ENCODE measurements at places on chromosomes 2 and 18.
A peak's percentile ranks its signal among the peaks of the same experiment; 100 is the strongest.

- DNase-seq, result no peak
These were observed 1.3 kb upstream of the SMAD2 start for GRCh38 chr18:47931718-47932103.

DNA sequence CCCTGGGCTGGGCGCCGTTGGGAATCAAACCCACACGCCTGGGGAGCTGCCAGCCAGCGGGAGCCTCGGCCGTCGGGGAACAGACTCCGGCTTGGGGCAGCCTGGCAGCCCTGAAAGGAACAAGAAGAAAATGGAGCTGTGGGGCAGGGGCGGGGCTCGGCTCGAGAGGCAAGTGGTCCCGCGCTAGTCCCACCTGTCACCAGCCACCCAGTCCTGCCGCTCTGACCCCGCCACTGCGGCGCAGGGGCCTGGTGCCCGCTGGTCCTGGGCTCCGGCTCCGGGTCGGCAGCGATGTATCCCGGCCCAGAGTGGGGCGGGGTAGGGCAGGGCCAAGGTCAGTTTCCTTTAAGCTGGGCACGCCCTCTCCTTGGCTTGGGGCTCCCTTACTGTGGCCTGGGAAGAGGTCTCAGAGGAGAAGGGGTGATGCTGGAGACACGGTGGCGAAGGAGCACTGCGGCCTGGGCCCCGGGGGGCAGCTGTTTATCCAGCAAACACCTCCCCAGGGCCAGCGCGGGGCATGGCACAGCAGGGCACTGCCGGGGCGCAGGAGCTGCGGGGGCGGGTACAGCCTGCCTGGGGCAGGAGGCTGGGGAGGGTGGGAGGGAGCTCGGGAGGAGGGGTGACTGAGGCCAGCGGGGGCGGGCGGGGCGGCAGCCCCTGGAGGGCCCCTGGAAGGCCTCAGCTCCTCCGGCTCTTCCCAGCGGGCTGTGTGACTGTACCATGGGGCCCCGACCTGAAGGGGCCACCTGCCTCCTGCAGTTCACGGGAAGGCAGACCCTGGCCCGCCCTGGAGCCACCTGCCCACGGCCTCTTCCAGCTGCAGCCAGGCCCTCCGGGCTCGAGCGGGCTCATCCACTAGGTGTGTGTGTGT lies 15.6 kb downstream of the ODC1 start:
- DNase-seq, result no peak

DNA sequence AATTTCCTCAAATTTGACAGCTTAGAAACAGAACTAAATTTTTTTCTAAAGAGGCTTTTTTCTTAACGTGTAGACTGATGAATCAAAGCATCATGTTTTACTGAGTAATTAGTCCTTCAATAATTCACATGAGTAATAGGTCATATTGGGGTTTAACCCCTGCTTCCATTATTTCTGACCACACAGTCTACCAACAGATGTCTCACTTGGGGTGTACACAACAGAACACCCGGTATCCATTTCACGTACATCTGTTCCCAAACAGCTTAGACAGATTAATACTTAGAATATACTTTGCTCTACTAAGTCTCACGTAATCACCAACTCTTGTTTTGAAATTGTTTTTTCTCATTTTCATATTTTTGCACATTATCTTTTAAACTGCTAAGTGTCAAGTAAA lies 14.8 kb downstream of the CERKL start:
- DNase-seq, result no peak

DNA sequence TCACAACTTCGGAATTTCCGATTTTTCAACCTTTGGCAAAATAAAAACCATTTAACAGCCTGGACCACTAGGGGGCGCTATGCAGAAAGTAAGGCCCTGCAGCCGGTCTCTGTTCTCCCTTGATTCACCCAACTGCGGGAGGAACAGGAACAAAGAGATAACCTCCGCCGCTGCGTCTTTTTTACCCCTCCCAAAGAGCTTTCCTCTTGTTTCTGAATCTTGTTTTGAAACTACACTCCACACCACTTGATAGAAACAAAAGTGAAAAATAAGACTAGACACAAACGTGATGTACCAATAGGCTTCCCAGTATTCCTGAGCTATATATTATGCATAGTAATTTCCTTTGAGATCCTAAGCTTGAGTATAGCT lies 231.2 kb downstream of the MYO3B start:
- peak; percentile 61 for DNase-seq

DNA sequence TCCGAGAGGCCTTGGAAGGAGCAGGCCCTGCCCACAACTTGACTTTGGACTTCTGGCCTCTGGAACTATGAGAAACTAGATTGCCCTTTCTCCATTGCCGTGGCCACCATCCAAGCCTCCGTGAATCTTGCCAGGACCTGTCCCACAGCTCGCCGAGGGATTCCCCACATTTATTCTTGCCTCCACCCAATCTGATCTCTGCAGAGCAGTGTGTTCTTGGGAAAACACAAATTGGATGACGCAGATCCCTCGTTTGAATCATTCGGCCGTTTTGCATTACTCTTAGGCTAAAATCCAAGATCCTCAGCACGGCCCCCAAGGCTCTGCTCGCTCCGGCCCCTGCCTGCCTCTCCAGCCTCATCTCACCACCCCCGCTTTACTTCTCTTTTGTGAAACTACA lies 364.2 kb downstream of the ZNF516 start:
- no peak for DNase-seq
